Dermis microvascular lymphatic vessel endothelial cell (primary cell): ENCODE measurements at places on chromosomes 1 and 21. TPM values are rescaled to one million over a fixed set of nuclear protein-coding genes. Genes with fewer than 3 reads are reported as not detected.

Gene ZBTB8OS
- 22.5 and 25.0 TPM in 2 replicates for total RNA-seq

Gene PROK1
- total RNA-seq, result not detected in 2 replicates

DNA sequence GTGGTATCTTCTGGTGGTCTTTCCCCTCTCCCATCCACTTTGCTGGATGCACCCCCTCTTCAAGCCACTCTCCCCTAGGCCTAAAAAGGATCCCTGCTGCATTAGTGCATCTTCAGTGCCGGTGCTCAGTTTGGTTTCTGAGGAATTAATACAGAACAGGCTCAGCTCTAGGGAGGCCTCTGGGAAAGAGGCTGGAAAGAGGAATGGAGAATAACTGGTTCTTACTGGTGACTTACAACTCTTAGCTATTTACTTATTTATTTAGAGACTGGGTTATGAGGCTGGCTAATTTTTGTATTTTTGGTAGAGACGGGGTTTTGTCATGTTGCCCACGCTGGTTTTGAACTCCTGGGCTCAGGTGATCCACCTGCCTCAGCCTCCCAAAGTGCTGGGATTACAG, 19.0 kb downstream of the MFN2 start:
- DNase-seq, result no peak

Gene TBX19
- 0.39 and 0.51 TPM in 2 replicates for total RNA-seq
